ENCODE measurements at places on chromosomes 13 and 19.

DNA sequence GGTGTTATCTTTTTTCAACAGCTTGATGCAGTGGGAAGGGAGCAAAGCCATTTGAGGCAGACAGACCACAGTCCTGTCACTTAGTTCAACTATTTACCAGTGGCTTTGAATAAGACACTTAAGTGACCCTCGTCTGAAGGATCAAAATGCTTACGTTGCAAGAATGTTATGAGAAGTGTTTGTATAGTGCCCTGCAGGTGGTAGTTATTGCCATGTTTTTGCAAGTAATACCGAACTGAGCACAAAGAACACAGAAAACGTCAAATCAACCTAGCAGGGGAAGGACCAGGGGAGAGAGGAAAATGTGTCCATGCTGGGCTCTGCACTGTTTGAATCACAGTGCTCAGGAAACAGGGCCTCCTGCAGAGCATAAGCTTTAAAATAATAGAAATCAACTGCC, 2.8 kb downstream of the SOHLH2 start:
- DNase-seq, result no peak

DNA sequence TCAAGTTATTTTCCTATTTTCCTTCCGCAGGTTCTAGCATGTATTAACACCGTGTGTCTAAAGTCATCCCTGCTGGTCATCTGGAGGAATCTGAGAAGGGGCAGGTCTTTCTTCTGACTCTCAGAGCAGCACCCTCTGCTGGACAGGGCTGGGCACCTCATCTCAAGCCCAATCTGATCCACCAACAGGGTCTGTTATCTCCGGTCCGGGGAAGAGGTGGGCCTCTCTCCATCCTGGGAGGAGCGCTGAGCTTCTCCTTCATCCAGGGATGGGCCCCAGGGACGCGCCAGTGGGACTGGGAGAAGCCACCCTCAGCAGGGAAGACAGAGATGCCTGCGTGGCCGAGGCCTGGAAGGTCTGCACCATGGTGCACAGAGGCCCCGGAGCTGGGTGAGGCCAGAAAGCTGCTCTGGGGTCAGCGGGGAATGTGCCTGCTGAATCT, 26.0 kb upstream of the ZNF331 start:
- peak; percentile 20 for DNase-seq

GRCh38 chr13:34207872-34208271, 389.9 kb downstream of the RFC3 start:
- no peak for DNase-seq

DNA sequence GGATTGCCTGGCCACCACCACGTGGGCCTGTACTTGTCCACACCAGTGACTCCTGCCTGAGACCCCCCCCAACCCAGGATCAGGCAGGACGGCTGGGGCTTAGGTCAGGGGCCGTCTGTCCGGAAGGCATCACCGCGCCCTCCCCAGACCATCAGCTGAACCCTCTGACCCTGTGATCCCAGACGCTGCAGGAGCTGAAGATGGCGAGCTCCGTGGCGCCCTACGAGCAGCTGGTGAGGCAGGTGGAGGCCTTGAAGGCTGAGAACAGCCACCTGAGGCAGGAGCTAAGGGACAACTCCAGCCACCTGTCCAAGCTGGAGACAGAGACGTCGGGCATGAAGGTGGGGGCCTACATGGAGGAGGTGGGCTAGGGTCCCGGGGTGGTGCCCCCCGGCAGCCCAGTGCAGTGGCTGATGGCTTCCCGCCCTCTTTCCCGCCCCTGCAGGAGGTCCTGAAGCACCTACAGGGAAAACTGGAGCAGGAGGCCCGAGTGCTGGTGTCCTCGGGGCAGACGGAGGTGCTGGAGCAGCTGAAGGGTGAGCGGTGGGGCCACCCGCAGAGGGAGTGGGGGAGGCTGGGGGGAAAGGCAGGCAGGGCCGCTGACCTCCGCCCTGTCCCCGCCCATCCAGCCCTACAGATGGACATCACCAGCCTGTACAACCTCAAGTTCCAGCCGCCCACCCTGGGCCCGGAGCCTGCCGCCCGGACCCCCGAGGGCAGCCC, 3.0 kb downstream of the APC2 start:
- DNase-seq, result no peak

- DNase-seq, result no peak
Measured at GRCh38 chr19:41106177-41106576, 8.1 kb upstream of the CYP2F1 start.

DNA sequence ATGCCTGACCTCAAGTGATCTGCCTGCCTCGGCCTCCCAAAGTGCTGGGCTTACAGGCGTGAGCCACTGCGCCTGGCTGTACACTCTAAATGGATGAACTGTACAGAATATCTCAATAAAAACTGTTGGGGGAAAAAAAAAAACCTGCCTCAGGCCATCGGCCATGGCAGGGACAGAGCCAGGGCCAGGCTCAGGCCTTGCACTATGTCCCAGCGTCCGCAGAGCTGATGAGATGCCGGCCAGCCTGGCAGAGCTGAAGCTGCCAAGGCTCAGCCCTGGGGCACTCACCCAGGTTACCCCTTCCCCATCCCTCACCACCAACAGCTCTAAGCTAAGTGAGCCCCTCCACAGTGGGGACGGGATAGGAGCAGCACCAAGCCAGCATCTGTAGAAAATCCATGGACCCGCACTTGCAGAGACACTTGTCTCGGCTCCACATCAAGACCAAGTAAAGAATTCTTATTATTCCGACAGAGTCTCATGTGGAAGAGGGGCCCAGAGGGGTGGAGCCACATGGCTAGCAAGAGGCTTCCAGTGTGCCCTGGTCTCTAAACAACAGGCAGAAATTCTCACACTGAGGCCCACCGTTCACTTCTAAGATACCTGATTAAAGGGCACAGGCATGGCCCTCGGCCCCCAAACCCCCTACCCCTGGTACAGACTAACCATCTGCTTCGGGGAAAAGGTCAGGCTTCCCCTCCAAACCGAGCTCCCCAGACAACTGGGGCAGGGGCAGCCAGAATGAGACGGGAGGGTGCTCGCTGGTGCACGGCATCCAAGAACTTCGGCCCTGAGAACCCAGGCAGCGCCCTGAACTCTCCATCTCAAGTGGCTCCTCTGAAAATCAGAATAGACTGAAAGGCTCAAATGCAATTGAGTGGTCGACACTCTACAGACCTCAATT, 5.8 kb downstream of the PPP6R1 start:
- no peak for DNase-seq

- no peak for DNase-seq
Measured at GRCh38 chr19:19111967-19112580, 26.2 kb downstream of the TMEM161A start.

DNA sequence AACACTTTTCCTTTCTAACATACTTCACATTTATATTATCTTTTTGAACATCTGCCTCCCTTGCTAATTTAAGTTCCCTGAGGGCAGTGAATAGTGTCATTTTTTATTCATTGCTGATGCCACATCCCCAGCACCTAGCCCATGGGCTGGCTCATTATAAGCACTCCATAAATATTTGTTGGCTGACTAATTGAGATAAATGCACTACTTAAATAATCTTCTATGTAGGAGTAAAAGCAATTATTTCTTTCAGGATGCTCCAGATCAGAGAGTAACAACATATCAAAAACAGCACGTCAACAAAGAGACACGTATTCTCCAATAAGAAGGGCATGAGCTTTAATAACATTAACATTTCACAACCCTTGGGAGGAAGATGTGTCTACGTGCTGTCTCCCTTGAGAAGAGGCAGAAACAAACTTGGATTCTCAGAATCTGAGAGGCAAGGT, 228.2 kb downstream of the LHFPL6 start:
- no peak for DNase-seq

DNA sequence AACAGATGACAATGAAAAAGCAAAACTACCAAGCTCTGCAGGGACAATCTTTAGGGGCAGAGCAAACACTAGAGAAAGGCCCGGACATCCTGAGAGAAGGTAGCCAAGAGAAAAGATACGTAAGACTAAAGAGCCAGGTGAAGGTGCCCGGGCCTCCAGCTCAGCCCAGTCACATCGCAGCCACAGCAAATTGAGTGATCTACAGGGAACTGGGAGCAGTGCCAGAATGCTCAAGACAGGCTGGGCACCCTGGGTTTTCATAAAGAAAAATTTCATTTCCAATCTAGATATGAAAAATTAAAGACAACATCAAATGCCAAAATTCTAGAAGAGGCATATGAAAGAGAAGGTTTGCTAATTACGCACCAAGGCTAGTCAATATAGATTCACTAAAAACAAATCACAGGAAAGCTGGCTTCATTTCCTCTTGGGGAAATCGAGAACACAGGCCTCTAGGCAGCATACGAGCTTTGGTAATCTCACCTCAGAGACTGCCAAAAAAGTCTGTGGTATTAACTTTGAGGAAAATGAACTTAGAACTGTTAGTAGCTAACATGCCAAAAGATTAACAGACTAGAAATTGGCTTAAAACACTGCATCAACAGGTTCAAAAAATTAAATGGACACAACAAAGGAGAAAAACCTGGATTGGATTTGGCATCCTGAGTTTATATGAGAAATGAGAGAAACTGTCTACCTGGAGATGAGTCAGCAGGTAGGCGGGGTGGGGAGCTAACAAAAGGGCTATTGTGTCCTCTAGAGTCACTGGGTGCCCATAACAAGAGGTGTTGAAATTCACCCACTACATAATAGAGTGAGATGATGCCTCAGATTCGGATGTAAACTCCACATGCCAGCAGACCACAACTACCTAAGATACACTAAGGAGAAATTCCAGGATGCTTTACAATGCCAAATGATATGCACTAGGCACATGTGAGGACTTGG, 6.6 kb downstream of the ANKRD10 start:
- no peak for DNase-seq

DNA sequence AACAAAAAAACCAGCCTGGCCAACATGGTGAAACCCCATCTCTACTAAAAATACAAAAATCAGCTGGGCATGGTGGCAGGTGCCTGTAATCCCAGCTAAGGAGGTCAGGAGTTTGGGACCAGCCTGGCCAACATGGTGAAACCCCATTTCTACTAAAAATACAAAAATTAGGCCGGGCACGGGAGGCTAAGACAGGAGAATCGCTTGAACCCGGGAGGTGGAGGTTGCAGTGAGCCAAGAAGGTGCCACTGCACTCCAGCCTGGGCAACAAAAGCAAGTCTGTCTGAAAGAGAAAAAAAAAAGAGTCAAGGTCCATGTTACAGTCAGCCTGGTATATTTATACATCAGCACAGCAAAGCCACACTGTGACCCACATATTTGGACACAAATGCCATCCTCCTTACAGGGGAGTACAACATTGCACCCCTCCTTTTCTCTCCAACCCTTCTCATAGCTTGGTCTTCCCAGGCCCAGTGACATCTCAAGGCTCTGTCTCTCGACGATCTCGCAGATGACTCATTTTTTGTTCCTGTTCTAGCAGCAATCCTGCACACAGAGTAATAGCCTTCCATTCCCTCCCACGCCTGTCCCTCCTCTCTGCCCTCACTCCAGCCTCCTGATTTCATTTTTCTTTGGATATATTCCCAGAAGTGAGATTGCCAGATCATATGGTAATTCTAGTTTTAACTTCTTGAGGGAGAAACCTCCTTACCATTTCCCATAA, 21.0 kb upstream of the DPP9 start:
- DNase-seq, result no peak

- DNase-seq, result peak; percentile 93
Measured at GRCh38 chr19:27793128-27793643, 1419.8 kb downstream of the UQCRFS1 start.

DNA sequence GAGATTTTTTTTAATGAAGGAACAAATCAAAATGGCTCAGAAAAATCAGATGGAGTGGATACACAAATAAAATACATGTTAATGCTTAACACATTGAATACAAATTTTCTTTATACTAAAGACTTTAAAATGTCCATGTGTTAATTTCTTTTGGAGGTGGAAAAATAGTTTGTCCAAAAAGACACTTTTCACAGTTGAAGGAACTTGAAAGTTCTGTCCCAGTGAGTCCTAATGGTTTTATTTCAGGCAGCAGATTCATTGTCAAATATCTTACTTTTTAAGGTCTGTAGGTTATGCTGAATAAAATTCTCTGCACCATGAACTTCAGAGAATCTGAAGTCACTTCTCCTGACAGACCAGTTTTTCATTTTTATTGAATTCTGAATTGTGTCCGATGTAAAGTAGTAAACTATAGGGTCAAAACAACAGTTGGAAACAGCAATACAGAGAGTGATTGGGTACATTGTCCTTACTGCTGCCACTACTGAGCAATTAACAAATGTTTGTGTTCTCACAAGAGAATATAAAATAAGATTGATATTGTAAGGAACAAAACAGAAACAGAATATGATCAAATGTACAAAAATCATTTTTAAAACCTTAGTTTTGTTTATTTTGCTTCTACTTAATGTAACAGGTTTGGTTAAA, 1.6 kb downstream of the LPAR6 start:
- DNase-seq, result no peak

DNA sequence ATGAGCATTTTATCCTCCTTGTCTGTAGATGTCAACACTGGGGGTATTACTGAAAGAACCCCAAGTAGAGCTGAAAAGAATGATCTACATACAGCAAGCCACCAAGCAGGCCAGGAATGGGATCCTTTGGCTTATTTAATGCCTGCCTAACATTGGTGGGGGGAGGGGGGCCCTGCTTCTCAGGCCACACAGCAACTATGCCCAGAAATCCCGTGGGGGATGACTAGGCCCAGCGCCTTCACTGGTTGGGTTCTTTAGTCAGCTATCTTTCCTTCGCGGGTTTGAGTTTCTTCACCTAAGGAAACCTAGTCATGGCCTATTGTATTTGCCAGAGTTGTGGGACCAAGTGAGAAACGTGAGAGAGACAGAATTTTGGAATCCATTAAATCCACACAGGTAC, 80.5 kb downstream of the CCNA1 start:
- no peak for DNase-seq
